ENCODE measurements at places on chromosomes 5 and 9.

DNA sequence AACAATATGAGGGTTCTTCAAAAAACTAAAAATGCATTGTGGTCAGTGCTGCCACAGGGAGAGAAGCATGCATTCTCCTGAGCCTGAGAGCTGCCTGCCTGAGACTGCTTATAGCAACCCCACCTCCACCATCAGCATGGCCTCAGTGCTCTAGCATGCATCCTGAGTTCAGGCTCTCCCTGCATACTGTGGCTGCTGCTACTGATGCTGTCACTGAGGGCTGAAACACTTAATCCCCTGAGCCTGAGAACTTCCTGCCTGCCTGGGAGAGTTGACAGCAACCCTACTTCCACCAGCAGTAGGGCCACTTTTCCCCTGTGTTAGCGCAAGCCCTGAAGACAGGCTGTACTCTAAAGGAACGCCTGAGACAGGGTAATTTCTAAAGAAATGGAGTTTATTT is 206.0 kb downstream of the FBXO4 start:
- no peak for DNase-seq

DNA sequence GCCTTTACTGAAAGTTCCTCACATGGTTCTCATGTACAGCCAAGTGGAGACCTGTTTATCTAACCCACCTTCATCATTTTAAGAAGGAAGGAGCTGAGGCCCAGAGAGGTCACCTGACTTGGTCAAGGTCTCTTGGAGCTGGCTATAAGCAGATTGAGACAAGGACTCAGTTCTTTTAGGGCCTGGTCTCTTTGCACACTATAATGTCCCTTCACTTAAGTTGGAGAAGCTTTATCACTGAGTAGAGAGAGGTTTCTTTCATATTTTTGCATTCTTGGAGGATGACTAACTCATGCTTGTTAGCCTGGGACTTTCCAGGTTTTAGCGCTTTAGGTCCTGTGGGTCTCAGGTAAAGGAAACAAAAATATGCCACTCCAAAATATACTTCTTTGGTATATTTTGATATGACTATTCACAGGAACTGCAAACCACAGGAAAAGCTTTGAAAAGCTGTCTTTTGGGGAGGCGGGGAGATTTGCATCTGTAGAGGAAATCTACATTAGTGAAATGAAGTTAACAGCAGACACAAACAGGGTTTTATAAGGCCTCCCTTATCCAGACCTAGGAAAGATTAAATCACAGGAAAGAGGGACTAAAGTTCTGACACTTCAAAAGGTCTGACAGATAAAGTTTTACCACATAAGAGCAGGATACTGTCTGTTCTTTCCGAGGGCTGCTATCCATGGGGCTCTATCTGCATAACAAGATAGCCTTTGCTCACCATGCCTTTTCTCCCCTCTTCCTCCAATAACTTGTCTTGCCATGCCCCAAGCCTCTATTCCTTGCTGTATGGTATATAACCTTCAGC is 95.8 kb upstream of the ANKRD55 start:
- no peak for DNase-seq

GRCh38 chr5:116444373-116445295 is 130.0 kb downstream of the SEMA6A start:
- no peak for DNase-seq

GRCh38 chr9:137800196-137801022 is 77.2 kb upstream of the CACNA1B start:
- DNase-seq: no peak

- DNase-seq: no peak
These were observed 31.0 kb upstream of the GARNL3 start for GRCh38 chr9:127233550-127233949.

DNA sequence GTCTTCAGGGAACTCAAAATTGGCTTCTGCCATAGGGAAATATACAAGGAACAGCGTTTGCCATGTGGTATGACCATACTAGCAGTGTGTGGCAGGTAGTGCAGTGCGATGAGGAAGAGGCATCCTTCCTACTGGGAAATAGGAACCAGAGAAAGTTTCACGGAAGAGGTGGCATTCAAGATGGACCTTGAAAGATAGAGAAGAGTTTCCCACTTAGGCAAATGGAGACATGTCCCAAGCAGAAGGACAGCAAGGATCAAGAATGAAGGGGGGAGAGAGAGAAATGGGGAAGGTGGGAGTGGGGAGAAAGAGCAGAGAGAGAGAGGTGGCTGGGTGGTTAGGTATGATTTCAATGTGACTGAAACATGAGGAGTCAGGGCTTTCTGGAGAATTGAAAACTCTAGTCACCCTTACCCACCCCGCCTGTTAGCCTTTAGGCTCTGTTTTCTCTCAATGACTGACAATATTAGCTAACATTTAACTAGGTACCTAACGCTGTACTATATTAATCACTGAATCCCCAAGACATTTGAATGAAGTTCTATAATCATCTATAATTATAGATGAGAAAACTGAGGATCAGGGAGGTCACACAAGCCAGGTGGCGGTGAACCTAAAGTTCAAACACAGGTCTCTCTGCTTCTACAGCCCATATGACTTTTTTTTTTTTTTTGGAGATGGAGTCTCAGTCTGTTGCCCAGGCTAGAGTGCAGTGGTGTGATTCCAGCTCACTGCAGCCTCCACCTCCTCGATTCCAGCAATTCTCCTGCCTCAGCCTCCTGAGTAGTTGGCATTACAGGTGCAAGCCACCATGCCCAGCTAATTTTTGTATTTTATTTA is 171.3 kb downstream of the NR3C1 start:
- no peak for DNase-seq

DNA sequence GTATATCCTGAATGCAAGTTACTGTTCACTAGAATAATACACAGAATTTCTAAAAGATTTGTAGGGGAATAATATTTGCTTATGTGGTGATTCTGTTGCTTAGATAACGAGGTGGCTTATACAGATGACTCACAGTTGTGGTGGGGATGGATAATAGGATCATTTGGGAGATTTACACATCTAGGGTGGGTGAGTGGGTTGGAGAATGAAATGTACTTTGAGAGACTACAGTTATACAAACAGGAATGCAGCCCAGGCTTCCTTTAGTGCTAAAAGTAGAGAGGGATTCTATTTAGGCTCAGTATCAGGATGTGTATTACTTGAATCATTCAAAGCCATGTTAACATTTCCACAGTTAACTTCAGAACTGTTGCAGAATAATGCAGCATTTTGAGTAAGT is 1.8 kb downstream of the CTXN3 start:
- DNase-seq: no peak

- DNase-seq: peak; percentile 91
These were observed 25.6 kb downstream of the GOLGA2 start for GRCh38 chr9:128249908-128250838.

GRCh38 chr5:91397791-91398190 is 14.7 kb upstream of the ARRDC3 start:
- DNase-seq: no peak

DNA sequence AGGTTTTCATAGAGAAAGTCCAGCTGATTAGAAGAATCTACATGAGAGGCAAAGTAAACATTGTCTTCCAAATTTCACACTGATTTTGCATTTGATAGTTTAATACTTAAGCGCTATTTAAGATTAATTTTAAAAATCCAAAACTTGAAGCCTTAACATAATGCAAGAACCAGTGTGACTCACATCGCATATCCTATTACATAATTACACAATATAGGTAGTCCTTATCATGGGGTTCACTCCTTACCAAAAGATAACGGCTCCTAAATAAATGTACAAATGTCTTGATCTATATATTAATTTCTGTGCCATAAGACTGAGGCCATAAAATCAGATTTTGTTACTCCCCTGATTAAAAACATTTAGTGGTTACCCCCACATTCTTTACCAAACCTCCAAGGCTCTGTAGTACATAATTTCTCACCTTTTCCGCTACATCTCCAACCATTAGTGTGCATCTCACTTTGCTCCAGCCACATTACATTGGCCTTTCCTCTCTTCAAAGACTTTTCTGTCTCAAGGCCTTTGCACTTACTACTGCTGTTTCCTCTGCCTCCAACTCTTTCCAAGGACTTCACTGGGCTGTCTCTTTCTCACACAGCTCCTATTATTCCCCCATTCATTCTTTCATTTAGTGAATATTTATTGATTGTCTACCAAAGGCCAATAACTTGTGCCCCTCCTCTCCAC is 1.0 kb downstream of the RIOK2 start:
- no peak for DNase-seq

DNA sequence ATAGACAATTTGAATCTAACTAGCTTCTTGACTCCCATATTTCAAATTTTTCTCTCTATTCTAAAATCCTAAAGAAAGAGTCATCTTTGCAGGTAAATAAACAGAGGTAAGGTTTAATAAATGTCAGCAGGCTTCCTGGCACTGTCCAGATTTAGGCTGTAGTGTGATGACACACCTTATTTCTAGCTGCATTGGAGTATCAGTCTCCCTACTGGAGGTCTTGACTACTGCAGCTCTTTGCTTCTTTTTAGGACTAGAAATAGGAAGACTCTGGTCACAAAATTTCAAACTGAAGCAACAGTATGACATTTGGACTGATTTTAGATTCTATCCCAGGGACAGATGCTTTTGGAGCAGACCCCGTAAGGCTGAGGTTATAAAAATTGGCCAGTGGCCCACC is 40.7 kb upstream of the PPP3R2 start:
- DNase-seq: no peak

GRCh38 chr9:107667231-107668070 is 177.9 kb upstream of the KLF4 start:
- no peak for DNase-seq

- peak; percentile 60 for DNase-seq
These were observed at the start of gene ENTPD2 for GRCh38 chr9:137053944-137054931. Gene ENTPD2, minus strand, starts transcription at chr9:137054061. Its CDS starts 64 bp downstream, at chr9:137053997.

- DNase-seq: no peak
These were observed 230.3 kb upstream of the TBCA start for GRCh38 chr5:78006449-78006848.

GRCh38 chr5:60634051-60634450 is 65.9 kb downstream of the DEPDC1B start:
- no peak for DNase-seq

- no peak for DNase-seq
These were observed 1952.6 kb downstream of the MAT2B start for GRCh38 chr5:165457859-165458481.

DNA sequence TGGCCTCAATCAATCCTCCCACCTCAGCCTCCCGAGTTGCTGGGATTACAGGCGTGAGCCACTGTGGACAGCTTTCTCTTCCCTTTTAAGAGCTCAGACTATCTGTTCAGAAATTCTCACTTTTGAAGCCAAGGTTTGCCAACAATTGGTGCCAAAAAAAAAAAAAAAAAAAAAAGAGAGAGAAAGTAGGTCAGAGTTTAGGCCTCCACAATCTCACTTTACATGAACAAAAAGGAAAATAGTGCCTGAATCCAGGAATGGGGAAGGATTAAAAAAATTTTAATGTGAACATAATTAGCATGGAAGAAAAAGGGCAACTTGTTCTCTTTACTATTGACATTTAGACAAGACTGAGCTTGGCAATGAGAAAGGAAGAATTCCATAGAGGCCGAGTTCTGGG is 94.1 kb downstream of the NSG2 start:
- DNase-seq: no peak

DNA sequence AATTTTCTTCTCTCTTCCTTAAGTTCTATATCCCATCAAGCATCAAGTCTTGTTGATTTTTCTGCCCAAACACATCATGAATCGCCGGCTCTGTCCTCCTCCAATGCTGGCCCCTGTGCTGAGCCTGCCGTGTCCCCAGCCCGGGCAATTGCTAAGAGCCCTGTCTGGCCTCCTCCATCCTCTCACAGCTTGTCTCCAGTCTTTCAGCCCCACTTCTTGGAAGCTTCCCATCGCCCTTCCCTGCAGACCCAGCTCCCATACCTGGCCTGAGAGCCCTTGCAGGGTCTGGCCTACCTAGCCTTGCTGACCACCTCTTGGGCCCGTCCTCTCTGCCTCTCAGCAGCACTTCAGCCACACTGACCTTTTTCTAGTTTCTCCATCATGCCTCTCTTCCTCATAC is 61.9 kb downstream of the COL15A1 start:
- no peak for DNase-seq

GRCh38 chr5:1288439-1289335 is 6.2 kb downstream of the TERT start:
- DNase-seq: no peak

DNA sequence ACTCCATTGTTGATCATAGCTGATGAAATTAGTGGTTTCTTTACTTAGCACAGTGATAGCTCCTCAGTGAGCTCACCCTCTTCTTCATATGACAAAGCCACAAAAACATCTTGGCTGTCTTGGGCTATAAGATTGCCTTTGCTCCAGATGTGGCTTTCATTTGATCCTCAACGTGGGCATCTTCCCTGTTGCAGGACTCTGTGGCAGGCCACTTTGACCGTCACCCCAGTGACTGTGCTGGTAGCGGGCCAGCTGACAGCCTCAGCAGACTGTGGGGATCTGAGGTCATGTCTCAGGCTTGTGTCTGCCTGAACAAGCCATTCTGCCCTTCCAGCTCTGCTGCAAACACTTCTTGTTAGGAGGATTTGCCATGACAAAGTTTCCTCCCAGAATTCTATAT is 422.2 kb downstream of the NR2F1-AS1 start:
- no peak for DNase-seq

DNA sequence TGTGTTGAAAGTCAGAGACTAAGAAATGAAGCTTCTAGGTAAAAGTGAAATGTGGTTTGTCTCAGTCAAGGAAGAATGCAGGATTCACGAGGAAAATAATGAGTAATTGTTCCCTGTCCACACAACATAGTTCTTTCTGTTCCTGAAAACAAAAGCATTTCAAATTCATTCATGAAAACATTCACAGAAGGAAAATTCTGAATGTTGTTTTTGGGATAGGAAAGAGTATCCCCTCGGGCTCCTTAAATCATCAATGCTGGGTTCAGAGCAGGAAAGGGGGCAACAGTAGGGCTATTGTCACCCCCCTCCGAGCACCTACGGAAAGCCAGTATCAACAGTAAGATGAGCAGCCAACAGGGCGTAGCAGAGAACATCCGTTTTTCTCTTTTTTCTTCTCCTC is 769.9 kb upstream of the ADAMTS16 start:
- no peak for DNase-seq

GRCh38 chr5:141343953-141344463 is 379 bp downstream of the PCDHGA3 start:
- no peak for DNase-seq

- no peak for DNase-seq
These were observed 5.0 kb downstream of the TNIP1 start for GRCh38 chr5:151075698-151076331.

GRCh38 chr9:113978725-113979342 is 99.3 kb downstream of the AMBP start:
- DNase-seq: no peak
